Caco-2 (cell line): ENCODE measurements at places on chromosomes 5 and 9. TPM values are rescaled to one million over a fixed set of nuclear protein-coding genes. Genes with fewer than 3 reads are reported as not detected.

The MACIR gene
- 4.1 and 5.2 TPM in 2 replicates for total RNA-seq

DNA sequence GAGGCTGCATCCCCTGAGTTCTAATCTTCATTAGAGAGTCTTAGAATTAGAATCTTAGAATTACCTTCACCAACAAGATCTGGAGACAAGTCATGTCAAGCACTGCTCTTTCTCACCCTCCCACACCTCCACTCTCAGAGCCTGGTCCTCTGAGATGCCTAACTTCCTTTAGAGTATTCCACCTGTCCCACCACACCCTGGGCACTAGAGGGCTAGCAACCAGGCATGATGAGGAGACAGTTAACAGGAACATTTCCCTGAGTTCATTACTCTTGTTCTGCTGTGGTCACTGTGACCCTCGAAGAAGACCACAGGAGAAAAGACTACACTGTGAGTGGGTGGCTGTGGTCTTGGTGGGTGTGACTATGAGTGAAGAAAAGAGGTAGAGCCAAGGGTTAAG is 25.2 kb upstream of the MAP1B start:
- no peaks in the 10 kb centered on the region for H3K36me3 ChIP-seq
- no peak for DNase-seq
- no peaks in the 10 kb centered on the region for H3K4me1 ChIP-seq
- H3K4me3 ChIP-seq: no peak overlapping the region
- H3K27me3 ChIP-seq: peaks cover 1% of the 10 kb centered on the region

- no peak overlapping the region for H3K27ac ChIP-seq
- peaks cover 5% of the 10 kb centered on the region; the same call in 1 of the 2 replicates for H3K4me1 ChIP-seq
- no peak for DNase-seq
- no peak overlapping the region for H3K4me3 ChIP-seq
- H3K36me3 ChIP-seq: no peaks in the 10 kb centered on the region
These were observed 73.5 kb upstream of the GALNT10 start for GRCh38 chr5:154117050-154117449.

DNA sequence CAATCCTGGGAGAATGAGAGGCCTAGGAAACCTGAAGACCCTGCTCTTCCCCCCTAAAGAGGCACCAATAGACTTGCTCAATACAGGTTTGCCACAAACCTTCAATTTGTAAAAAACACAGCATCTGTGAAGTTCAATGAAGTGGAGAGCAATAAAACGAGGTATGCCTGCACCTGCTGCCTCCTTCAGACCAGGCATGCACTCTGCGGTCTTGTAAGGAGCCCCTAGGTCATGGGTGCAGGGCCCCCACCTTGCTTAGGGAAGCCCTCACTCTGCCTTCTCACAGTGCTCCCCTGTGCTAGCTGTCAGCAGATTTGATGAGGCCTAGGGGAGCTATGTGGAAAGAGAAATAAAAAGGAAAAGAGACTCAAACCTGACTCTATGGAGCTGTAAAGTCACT is 72.1 kb upstream of the GALNT10 start:
- H3K27me3 ChIP-seq: no peaks in the 10 kb centered on the region
- H3K4me1 ChIP-seq: peaks cover 5% of the 10 kb centered on the region; the same call in 1 of the 2 replicates
- no peaks in the 10 kb centered on the region for H3K36me3 ChIP-seq
- no peak for DNase-seq

DNA sequence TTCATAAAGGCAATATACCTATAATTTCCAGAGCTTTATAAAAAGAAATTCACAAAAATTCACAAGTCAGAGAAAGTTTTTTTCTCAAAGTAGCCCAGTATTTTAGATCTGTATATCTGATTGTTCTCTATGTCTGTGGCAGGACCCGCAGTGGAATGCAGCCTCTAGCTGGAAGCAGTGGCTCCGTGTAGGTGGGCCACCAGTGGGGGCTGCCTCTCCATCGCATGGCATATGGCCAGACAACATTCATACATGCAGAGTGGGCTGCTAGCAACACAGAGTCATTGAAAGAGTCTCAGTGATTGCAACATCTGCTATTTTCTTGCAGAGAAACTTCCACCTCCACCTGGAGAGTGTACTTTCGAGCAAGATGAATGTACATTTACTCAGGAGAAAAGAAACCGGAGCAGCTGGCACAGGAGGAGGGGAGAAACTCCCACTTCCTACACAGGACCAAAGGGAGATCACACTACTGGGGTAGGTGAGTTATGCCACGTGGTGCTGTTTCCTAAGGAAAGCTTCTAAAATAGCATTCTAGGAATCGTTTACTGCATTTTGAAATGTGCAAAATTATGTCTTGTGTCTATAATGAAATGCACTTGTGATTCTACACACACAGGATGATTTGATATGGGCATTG is 88.5 kb upstream of the SMC5 start:
- no peaks in the 10 kb centered on the region for H3K27me3 ChIP-seq
- H3K36me3 ChIP-seq: no peaks in the 10 kb centered on the region
- no peak overlapping the region for H3K4me3 ChIP-seq
